ENCODE measurements at places on chromosomes 6 and 20.

DNA sequence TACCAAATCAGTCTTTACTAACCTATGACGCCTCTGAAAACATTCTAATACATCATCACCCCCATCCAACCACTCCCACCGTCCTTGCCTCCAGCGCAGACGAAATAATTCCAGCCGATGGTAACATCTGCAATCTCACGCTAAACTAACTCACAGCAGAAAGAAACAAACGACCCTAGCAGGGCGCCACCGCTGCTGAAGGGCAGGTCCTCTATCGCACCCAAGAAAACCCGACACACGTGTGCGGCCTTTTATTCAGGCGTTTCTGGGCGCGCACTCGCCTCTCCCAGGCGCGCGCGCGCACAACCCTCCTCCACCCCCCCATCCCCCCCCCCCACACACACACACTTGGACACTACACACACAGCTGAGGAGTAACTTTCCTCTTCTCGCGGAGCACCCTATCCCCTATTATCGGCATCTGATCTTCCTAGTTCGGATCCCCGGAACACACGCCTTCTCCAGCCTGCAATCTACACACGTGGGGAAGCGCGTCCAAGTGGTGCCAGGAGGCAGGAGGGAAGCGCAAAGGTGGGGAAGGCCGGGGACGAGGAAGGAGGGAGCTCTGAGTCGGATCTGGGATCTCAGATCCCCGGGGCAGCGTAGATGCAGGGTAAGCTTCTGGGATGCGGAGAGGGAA lies 1.4 kb downstream of the GFOD1 start:
- DNase-seq, result peak; percentile 23

GRCh38 chr20:2137552-2138201 lies 36.0 kb downstream of the STK35 start:
- no peak for DNase-seq

DNA sequence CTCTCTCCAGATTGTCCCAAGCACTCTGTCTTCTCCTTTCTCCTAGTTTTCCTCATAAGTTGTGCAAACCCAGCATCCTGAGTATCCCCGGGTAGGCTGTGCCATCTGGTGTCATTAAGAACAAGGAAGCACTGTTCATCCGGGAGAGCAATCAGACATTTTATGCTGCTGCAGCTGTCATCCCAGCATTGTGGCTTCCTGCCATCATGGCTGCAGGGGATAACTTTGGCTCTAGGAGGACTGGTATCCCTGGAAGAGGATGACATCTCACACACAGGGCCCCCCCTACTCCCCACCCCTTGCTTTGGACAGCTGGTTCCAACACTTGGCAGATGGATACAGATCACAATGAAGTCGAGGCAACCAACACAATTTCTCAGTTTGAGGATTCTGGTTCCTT lies 1195.1 kb upstream of the MAP3K7 start:
- no peak for DNase-seq

DNA sequence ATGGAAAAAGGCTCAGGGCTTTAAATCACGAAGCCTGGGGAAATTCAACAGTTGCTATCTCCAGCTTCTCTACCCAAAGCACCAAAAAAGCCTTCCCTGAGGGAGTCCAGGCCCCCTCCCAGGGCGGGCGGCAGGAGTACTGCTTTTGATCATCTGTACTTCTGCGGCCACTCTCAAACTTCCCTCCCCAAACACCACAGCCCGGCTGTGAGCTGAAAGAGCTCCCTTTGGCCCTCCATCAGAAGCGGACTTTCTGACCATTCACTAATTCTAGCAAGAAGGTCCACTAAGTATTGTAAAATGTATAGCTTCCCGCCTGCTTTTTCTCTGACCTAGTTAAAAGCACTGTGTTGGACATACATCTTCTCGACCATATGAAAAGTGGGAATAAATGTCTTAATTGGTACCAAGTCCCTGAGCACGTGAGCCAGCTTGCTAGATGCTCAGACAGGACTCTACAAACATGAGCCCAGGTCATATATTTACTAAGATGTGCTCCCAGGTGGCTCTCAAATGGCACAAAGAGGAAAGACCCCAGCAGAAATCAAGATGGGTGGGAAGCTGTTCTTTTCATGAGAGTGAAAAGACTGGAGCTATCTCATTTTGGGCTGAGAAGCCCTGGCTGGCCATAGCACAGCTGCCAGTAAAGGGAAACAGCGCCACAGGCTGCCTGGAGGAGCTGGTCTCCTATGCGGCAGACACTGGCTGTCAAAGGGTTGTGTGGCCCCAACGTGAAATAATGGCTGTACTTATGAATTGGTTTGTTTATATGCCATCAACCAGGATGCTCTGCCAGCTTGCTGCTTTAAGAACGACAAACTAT lies 58.6 kb downstream of the GFOD1 start:
- DNase-seq, result no peak

- no peak for DNase-seq
Measured at GRCh38 chr20:31841928-31842327, 3.5 kb downstream of the FOXS1 start.

DNA sequence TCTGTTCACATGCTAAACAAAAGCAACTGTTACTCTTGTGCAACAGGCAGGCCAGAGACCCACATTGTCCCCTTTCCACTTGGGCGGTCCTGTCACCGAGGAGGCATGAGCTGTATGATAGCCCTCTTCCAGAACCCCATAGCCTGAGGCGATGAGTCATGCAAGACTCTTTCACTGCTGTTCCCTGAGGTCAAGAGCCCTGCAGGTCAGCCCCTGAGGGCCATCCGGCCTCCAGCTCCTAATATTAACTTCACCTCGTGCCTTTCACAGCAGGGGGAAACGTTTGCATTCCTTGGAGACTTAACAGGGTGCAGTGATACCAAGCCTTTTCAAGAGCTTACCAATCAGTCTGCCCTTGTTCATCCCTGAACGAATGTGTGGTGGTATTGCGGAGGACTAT lies 253.3 kb upstream of the ECI2 start:
- DNase-seq, result no peak

DNA sequence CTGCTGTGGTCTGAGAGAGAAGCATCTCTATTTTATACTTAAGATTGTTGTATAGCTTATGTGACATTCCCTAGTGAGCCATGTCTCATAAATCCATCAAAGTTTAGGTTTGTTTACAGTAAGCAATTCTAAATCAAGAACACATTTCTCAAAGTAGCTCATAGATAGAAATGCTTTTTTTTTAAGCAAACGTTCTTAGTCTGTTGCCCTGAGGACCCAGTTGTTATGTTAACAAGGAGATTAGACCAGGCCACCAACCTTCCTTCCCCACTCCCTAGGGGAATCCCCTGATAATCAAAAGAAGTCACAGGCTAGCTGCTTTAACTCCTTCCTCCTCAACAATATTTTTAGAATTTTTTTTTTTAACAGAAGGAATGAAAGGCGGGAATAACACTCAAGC lies 169.0 kb downstream of the FUT9 start:
- DNase-seq, result no peak

DNA sequence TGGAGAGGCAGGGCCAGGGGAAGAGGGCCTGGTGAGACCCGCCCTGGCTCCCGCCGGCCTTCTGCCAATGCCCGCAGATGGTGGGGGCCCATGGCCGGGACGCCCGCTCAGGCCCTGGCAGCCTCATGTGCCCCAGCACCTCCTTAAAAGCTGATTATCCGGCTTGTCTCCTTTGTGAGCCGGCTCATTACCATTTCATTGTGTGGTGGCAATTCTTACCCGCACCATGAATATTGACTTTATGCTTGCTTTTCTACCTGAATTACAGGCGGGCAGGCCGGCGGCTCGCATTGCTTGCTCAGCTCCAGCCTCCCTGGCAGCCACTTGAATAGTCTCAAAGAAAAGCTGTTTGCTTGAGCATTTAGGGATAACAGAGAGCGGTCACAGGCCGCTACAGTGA lies 120.0 kb upstream of the JAG1 start:
- DNase-seq, result no peak

DNA sequence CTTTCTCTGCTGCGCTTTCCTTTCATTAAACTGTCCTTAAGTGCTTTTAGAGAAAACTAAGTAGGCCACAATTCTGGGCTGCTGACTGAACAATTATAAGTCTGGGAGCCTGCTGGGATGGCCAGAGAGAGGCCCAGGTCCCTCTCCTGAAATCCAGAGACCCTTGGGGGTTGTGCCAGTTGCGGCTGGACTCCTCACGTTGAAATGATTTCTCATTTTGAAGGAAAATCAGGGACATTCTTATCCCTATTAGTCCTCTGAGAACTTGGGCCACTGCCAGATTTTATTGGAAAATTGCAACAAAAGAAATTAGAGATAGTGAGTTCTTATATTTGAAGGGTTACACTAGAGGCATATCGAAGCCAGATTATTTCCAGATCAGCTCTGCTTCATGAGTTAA lies 145.1 kb downstream of the CLIC5 start:
- no peak for DNase-seq

DNA sequence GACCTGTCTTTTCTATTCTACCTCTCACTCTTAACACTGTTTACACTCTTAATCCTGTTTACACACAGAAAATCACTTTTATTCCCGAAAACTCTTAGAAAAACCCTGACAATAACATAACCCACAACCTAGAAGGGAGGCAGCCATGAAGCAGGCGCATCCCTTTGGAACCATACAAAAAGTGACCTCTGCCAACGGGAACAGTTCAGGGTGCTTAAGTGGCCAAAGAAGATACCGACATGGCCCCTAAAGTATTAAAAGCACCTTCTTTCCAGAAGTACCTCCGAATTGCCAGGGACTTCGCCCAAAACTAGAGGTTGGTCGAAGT lies 490 bp downstream of the MMUT start:
- DNase-seq, result no peak

GRCh38 chr6:6569096-6569810 lies 19.3 kb upstream of the LY86 start:
- DNase-seq, result no peak

GRCh38 chr20:57160985-57161384 lies 105.5 kb downstream of the BMP7 start:
- no peak for DNase-seq

- no peak for DNase-seq
Measured at GRCh38 chr6:79646006-79646405, 14.9 kb downstream of the SH3BGRL2 start.

DNA sequence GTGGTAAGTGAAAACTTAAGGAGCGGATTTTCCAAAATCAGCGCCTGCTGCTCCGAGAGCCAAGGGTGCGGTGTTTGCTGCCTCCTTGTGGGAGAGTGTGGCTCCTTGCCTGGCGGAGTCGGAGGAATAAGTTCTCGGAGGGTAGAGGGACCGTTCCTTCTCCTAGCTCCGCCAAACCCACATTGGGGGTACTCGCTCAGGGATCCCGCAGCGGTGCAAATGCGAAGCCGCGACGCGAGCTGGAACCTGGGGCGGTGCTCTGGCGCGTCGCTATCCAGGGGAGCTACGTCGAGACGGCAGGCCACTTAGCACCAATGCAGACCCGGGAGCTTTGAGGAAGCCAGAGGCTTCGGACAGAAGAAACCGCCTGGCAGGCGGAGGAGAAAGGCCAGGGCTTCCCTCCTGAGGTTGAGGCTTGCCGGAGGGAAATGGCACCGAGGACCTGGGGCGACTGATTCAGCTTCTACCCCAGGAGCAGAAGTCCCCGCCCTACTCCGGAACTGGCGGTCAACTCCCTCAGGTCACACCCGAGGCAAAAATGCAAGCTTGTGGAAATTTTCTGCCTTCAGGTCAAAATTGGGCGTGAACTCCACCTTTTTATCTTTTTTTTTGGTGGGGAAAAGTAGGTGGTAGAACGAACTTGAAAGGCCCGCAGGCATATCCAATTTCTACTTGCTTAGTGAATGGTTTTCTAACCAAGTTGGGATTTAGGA lies 5.7 kb upstream of the DDX43 start:
- peak; percentile 46 for DNase-seq

GRCh38 chr6:32905078-32905477 lies 35.8 kb downstream of the HLA-DMB start:
- DNase-seq, result no peak

- no peak for DNase-seq
Measured at GRCh38 chr20:38722683-38723016, 1.6 kb upstream of the SLC32A1 start.

- no peak for DNase-seq
Measured at GRCh38 chr6:101760843-101761621, 367.5 kb downstream of the GRIK2 start.

- DNase-seq, result no peak
Measured at GRCh38 chr6:105587349-105588122, 184.7 kb upstream of the PREP start.

- DNase-seq, result no peak
Measured at GRCh38 chr6:166739117-166739975, 112.3 kb upstream of the RPS6KA2 start.

DNA sequence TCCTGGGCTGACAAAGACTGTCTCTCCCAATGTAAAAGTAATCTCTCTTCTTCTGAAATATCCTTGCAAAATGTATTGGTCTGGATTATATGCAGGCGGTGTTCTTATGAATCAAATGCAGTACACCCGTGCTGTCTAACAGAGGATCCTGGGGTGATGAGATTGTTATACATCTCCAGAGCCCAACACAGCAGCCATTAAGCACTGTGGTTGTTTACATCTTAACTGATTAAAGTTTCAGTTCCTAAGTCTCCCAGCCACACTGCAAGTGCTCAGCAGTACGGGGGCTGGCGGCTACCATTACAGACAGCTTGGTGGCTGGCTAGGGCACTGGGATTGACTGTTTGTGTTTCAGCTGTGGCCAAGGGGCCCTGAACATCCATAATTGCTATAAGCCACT lies 7.0 kb downstream of the UNC93A start:
- DNase-seq, result no peak

DNA sequence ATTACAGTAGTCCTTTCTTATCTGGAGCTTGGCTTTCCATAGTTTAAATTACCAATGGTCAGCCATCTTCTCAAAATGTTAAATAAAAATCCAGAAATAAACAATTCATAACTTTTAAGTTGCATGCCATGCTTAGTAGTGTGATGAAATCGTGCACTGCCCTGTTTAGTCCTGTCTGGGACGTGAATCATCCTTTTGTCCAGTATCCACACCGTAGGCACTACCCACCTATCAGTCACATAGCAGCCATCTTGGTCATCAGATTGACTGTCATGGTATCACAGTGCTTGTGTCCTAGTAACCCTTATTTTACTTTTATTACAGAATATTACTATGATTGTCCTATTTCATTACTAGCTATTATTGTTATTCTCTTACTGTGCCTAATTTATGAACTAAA lies 924.1 kb downstream of the EYS start:
- no peak for DNase-seq

GRCh38 chr20:13130061-13130706 lies 90.9 kb upstream of the ISM1 start:
- DNase-seq, result no peak

GRCh38 chr6:12929678-12930077 lies 213.1 kb downstream of the PHACTR1 start:
- no peak for DNase-seq

DNA sequence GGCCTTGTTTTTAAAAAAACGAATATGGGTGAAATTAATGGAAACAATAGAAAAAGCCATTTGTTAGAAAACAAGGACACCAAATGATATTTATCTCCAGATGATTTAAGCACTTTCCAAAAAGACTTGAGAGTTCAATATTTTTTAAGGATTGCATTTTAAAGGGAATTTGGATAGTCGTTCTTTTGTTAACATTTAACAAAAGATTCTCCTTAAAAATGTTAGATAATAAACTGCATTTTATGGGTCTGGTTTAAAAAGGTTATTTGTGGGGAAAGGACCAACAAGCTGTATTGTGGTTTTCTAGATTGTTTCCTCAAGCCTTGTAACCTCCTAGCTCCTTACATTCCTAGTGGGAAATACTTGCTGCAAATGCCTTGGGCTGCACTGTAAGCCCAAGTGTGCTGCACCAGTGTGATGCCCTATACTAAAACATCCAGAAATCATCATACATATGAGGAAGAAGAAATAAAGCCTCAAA lies 1.5 kb upstream of the PHIP start:
- DNase-seq, result no peak
